C1 segment of cervical spinal cord (tissue), 14 donors: ENCODE measurements at places on chromosomes 16 and 17.

- peak; percentile 74 for DNase-seq
Observed at GRCh38 chr17:43900183-43900857, 7.0 kb downstream of the MPP2 start.

DNA sequence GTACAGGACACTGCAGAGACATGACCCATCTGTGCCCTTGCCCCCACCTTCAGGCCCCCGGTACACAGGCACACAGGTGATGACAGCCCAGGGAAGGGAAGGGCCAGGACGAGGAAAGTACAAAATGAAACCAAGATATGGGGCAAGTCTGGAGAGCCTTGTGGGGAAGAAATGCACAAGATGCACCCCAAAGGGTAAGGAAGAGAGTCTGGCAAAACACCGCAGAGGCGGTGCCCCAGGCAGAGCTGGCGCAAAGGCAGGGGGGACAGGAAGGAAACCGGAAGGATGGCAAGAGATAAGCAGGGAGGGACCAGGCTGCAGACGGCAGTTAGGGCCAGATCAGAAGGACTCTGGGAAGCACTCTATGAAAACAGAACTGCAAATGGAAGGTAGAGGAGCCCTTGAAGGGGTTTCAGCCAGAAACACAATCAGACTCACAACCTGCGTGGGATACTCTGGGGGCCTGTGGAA, 81.4 kb downstream of the SLC39A11 start:
- DNase-seq = no peak

- no peak for DNase-seq
Observed at GRCh38 chr16:28876019-28876659, 2.1 kb upstream of the ATP2A1 start.

DNA sequence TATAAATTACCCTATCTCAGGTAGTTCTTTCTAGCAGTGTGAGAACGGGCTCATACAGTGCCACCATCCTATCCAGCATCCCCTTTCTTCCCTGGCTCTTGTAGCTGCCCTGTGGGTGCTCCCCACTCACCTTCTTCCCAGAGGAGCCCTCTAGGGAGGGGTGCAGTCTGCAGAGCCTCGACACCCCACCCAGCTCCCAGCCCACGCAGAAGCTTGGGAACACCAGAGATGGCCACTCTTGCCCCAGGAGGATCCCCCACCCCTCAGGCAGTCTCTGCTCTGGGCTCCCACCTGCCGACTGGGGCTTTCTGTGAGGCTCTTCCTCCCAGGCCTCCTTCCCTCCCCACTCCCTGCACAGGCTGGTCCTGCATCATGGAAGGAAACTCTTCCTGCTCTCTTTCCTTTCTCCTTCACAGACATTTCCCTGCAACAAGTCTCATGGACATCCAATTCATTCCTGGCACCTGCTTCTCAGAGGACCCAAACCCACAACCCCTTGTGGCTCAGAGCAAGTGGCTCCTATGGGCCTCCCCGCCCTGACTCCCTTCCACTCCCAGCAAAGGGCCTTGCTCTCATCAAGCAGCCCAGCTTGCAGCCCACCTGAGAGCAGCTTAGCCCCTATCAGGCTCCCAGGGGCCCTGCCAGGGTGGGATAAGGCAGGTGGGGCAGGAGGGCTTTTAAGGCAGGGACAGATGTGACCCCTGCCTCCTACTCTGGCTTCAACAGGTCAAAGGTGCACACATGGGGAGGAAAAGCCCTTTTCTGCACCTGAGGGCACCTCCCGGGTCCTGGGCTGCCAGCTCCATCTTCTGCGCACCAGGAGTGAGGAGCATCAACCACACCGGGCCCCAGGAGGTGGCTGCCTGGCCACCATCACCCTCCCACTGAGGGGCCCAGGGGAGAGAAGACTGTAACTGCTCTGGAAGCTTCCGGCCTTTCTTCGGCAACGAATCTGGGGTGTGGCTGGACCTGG, 263.8 kb upstream of the TNRC6C start:
- no peak for DNase-seq

DNA sequence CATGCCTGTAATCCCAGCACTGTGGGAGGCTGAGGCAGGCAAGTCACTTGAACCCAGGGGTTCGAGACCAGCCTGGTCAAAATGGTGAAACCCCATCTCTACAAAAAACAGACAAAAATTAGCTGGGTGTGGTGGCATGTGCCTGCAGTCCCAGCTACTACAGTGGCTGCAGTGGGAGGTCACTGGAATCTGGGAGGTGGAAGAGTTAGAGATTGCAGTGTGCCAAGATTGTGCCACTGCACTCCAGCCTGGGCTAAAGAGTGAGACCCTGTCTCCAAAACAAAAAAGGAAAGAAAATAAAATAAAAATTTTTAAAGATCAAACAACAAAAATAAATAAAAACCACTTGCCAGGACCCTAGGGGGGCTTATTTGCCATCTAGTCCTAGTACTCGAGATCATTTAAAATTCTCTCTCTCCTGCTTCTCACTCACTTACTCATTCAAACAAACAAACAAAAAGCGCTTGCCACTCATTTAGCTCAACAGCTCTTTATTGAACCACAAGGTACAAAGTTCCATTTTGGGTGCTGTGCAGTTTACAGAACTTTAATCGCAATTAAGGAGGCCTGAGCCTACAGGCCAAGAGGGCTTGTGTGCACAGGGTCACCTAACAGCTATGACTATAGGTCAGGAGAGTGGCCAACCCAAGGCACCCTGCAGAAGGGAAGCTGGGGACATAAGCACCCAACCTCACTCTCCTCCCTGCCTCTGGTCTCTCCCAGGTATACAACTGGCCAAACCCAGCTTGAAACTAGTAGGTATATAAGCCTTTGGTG, 4.4 kb downstream of the CHD9NB start:
- DNase-seq = no peak

GRCh38 chr17:59972778-59973177, 8.2 kb upstream of the RNFT1 start:
- DNase-seq = no peak

DNA sequence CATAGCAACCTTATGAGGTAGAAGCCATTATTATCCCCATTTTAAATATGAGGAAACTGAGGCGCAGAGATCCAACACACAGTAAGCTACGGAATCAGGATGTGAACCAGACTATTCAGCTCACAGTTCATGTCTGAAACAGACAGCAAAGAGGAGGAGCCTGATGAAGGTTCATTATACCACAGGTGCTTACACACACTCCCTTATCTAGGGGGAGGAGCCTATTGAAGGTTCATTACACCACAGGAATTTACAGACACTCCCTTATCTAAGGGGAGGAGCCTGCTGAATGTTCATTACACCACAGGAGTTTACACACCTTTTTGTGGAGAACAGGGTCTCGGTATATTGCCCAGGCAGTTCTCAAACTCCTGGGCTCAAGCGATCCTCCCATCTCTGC, 21.9 kb downstream of the C16orf95 start:
- DNase-seq = no peak

DNA sequence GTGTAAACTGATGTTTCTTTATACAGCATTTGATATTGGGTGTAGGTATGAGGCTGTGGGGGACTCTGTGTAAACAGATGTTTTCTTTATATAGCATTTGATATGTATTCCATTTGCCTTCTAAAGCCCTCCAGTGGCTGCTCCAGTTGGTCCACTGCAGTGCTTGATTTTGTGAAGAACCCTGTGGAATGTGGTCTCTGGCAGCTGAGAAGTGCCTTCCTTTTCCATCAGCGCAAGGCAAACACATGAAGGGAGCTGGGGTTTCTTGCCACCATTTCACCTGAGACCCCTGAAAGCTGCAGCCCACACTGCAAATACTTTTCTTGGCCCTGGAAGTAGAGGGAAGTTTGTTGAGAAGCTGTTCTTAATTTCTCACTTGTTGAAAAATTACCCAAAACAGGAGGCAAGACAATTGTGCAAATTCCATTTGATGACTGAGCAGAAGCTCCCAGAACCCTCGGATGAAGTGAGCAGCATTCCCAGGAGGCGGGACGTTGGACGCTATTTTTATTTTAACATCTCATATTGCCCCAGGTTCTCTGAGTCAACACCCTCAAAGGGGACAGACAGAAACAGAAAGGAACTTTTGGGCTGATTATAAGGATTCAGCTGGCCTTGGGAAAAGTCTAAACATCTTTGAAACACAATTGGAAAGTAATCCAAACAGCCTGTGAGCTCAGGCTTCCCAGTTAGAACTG, 158.5 kb upstream of the RPH3AL start:
- no peak for DNase-seq

DNA sequence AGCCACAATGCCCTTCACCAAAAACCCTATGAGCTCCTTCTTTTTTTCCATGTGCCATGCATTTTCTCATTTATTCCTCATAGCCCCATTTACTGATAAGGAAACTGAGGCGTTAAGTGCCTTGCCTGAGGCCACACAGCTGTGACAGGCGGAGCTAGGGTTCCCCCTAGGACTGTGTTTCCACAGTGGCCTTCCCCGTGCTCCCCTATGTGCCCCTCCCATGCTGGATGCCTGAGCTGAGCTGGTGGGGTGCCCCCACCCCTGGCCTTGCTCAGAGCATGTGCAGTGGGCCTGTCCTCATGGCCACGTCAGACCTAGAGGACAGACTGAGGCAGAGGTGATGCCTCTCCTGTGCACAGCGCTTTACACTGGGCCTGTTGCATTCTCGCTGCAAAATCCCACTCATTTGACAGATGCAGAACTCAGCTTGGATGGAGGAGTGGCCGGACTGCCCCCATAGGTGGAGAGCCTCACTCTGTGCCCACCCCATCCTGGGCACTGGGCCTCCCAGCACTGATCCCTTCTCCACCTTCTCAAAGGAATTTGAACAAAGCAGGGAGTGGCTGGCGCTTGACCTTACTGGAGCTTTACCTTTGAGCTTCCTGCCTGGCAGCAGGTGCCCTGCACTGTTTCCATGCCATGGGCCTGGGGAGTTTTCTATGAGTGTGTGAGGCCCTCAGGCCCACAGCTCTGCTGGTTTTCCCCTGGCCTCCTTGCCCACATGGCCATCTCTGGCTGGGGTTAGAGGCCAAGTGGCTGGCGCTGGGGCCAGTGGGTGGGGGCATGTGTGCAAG, 2.6 kb downstream of the MAP2K3 start:
- DNase-seq = no peak

DNA sequence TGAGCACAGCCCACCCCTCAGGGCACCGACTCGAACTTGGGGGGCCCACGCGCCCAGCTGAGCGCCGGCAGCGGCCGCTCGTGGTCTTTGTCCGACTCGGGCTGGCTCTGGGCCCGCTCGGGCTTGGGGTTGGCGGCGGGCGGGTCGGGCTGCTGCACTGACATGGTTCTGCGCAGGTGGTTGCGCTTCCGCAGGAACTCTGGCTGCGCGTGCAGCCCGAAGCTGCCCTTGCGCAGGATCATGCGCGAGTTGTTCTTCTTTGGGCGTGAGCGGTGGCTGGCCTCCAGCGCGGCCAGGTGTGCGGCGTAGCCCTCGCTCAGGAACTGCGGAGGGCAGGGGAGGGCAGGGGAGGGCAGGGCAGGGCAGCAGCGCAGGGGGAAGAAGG, 11.1 kb downstream of the PIMREG start:
- DNase-seq = no peak
